ENCODE measurements at places on chromosomes 2 and 18.

- DNase-seq, result no peak
Observed at GRCh38 chr2:168529900-168530561, 74.0 kb downstream of the CERS6 start.

GRCh38 chr2:218717262-218717661, 6.6 kb downstream of the TTLL4 start:
- no peak for DNase-seq

DNA sequence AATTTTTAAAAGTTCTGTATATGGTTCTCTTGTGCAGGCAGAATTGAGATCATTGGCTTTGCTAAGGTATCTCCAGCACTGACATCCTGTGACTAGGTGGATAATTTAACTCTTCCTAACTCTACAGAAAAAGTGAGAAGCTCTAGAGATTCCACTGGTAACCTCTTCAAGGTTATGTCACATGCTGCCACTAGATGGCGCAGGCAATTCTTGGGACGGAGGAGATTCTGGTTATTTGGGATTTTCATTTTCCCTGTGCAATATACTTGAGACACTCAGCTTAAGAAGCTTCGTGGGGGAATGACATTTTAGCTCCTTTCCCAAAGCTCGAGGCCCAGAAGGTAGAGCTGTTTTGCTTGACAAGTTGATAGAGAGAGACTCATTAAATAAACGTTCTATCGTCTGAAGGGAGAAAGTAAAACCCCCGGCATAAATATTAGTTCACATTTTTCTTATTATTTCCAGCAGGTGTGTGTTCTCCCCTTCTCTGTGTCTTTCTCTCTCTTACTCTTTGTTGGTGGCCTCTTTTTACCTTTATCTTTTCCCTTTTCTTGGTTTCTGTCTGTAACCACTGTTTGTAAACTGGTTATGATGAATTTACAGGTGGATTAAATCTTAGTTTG, 26.6 kb upstream of the LANCL1 start:
- peak; percentile 49 for DNase-seq

DNA sequence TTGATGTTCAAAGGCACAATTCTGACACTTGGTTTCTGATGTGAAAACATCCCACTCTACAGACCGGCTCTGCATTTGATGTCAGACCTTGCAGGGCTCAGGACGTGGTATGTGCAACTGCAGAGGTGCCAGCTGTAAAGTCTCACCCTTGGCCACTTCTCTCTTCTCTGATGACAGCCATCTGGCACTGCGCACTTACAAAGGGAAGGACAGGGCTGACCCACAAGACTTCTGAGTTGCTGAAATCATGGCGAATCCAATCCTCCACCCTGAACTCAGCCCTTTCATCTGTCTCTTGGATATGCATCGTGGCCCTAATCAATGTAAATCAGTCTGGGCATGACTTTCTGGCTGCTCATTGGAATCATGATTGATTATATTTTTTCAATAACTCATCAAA, 82.5 kb downstream of the SEPTIN10 start:
- no peak for DNase-seq

DNA sequence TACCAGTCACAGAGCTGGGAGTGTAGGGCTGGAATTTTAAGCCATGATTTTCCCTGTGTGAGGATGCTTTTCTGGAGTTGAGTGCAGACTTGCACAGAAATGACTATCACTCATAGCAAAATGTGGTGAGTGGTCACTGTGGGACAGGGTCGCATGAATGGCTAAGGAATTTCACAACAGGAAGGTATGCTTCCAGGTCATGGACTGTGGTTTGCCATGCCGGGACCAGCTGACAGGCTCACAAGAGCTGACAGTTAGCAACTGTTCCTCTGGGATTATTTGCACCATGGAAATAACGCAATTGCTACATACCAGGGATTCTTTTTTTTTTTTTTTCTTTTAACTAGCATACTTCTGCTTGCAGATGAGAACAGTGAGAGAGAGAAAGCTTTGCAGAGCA, 3.8 kb upstream of the UXS1 start:
- peak; percentile 35 for DNase-seq

DNA sequence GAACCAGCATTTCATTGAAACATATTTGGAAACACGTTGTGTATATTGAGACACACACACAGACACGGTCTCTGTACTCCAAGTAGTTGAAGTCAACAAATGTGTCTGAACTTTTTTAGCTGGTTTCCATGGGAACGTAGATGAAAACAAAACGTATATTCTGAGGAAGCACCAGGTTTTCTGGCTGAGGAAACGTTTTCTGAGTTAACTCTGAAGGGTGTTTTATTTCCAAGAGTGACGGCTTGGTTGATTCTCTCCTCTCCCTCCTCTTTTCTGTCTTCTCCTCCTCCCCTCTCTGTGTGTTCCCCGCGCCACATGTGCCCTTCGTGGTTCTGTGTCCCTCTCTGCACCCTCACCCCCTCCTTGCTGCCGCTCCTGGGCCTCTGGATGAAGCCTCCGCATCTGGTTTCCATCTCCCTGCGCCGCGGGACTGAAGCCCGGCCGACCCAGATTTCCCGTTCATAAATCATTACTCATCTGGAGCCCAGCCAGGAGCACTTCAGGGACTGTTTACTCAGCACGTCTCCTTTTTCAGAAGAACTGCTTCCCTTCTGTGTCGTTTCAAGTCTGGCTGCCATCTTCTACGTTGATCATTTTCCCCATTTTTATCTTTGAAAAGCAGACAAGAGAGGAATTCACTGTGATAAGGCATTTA, 122.7 kb downstream of the COL6A3 start:
- DNase-seq, result peak; percentile 96

GRCh38 chr2:29848566-29849310, 72.6 kb downstream of the ALK start:
- DNase-seq, result no peak

- DNase-seq, result no peak
Observed at GRCh38 chr18:72811047-72811446, 56.7 kb downstream of the NETO1 start.

- no peak for DNase-seq
Observed at GRCh38 chr2:59774821-59775433, 778.5 kb downstream of the BCL11A start.

- no peak for DNase-seq
Observed at GRCh38 chr2:59622599-59623308, 930.7 kb downstream of the BCL11A start.

GRCh38 chr18:37550118-37550875, 15.3 kb downstream of the CELF4 start:
- no peak for DNase-seq

DNA sequence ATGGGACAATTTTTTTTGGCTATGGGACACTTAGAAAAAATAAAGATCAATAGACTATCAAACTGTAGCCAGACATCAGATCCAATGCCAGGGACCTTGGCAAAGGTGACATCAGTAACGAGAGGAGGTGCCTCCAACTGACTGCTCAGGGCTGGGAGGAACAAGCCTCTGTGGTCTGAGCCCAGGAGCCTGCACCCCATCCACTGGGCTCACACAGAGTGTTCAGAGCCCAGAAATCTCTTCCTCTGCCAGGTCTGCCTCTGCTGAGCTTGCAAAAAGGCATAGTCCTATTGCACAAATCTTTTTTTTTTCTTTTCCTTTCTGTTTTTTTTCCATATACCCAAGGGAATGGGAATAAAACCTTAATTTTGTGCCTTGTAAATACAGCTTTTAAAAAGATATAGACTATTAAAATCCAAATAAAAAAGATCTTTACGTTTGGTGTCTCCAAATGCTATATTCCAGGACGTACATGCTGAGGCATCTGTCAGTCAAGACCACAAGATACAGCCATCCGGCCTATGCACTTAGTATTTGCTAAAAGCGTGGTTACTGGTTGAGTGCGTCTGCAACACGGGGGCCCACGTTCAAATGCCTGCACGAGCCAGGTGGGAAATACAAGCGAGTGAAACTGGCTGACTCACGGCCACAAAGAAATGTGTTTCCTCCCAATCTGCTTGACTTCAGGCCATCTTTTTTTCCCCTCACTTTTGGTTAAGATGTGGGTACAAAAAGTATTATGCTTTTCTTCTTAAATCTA, 7.8 kb upstream of the ARHGAP25 start:
- no peak for DNase-seq

DNA sequence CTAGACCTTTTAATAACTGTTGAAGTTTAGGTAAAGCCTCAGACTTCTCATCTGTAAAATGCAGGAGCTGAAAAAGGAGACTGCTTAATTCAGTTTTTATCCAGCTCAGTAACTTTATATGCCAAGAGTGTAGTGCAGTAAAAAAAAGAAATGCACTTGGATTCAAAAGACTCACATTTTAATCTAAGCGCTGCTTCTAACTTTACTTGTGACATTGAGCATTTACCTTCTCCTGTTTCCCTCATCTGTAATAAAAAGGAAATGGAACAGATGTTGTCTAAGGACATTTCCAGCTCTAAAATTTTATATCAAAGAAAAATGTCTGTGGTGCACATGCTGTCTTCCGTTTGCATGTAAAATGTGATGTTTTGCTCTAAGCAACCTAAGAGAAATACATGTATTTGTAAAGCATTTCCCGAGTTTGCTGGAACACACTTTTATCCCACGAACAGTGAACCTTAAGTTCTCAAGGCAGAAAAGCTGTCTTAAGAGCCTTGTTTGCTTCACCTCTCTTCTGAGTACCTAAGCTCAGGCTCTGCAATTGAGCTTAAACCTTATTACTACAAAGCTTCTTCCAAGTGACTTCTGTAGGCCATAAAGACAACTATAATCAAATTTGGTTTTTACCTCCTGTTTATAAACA, 24.2 kb upstream of the TANK start:
- DNase-seq, result no peak

DNA sequence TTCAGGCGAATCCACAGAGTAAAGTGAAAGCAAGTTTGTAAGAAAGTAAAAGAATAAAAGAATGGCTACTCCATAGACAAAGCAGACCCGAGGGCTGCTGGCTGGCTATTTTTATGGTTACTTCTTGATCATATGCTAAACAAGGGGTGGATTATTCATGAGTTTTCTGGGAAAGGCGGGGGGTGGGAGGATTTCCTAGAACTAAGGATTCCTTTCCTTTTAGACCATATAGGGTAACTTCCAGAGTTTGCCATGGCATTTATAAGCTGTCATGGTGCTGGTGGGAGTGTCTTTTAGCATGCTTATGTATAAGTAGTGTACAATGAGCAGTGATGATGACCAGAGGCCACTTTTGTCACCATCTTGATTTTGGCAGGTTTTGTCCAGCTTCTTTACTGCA, 59.8 kb downstream of the SLC4A3 start:
- DNase-seq, result no peak

DNA sequence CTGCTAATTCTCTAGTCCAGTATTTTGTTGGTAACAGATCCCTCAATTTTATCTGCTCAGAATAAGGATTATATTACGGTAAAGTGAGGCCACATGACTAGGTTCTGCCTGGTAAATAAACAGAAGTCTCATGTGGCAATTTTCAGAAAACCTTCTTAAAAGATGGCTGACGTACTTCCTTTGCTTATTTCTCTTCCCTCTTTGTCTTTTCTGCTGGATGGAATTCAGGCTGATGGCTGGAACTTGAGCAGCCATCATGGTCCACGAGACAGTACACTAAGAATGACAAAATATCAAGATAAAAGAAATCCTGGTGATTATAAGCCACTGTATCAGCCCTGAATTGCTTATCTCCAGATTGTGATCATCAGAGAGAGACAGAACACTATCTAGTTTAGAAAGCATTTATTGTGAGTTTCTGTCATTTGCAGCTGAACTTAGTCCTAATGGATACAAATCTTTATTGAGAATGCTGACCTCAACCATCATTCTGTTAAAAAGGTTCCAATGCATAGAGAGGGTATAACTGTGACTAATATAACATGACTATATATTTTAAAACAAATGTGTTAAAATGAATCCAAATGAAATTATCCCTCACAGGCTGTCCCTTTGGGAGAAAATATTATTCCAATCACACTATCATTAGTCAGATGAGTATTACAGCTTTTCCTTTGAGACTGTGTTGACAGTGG, 31.8 kb upstream of the SLC8A1 start:
- DNase-seq, result no peak

GRCh38 chr18:40925071-40925541, 1029.9 kb upstream of the PIK3C3 start:
- no peak for DNase-seq

DNA sequence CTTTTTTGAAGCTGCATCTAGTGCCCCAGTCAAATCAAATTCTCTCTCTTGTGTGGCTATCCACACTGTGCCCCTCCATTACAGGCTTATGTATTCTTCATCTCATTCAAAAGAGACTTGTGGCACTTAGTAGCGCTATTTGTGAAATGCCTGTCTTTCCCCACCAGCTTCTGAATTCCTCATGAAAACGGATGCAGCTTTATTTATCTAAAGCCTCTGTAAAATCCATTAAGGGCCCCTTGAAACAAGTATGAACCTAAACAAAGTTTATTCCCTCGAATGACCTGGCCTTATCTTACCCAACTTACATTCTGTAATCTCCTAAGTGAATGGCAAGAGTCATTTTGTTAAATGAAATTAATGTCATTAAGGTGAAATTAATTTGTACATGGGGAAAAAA, 417.4 kb upstream of the PIK3C3 start:
- no peak for DNase-seq

- no peak for DNase-seq
Observed at GRCh38 chr18:2207294-2207693, 364.0 kb downstream of the METTL4 start.

DNA sequence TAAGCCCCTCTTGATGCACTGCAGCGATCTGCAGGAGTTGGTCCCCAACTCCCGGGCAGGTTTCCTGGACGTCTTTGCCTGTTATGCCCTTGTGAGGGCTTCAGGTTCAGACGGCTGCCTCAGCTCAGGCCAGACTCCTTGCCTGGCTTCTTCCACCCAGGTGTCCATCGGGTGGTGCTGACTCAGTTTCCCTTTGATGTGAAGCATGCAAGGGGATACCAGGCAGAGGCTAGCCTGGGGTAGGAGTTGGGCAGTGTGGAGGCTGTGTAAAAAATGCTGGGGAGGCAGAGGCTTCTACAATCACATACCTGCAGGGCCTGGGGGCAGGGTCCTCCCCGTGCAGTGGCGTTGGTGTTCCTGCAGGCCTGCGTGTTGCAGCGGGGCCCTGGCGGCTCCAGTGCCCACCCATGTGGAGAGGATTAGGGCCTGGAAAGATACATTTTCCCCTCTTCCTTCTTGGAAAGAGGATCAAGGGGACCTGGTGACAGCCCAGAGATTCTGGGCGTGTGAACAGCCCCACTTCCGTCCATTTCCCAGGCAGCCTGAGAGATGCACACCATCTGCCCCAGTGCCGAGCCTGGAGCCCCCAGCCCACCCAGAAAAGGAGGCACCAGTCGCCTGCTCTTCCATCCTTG, 338.3 kb downstream of the DYSF start:
- DNase-seq, result no peak

Measured in right hindlimb (tissue), 1 donor.